Activated naive CD4-positive, alpha-beta T cell treated with anti-CD3 and anti-CD28 coated beads, Interleukin-2, amount 50 U/mL, for 16 hours (primary cell): ENCODE measurements at places on chromosomes 5 and 9.

- DNase-seq: no peak
Measured at GRCh38 chr5:172973931-172974330, 9.6 kb upstream of the ATP6V0E1 start.

DNA sequence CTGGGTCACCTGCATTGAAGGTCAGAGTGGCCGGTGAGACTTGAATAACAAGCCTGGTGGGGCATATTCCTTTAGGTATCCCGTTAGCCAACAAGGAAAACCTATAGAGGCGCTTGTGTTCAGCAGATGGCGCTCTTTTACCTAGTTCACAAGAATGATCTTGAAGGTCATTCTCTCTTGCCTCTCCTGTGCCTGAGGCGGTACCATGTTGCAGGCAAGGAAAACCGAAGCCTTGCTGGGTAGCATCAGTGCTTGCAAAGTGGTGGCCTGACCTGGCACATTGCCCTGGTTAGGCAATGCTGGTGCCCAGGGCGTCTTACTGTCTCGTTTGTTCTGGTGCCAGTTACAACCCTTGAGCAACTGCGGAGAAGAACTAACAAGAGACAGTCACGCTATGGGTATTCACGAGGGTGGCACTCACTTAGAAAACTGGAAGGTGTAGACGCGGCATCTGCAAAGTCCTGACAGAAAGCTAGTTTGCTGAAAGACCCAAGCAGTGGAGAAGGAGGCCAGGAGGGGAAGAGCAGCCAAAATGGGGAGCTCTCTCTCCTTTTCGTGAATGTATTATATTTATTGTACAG lies 56.7 kb downstream of the AOPEP start:
- peak; percentile 19 for DNase-seq

DNA sequence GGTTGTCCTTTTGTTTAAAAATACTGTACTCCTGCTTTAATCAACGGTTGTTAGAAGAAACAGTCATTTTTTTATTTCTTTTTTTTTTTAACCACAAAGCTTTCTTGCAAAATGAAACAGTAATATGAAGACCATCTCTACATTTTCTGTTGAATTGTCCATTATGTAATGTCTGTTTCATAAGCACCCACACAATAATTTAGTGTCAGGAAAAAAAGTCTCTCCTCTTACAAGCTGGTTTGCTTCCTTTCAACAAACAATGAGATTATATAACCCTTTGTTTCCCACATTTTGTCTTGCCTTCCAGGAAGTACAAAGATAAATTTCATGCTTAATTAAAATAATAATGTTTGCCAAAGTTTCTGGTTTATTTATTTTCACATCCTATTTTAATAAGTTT lies 16.7 kb downstream of the CTNNAL1 start:
- DNase-seq: no peak

- no peak for DNase-seq
Measured at GRCh38 chr5:178993236-178993765, 1.8 kb downstream of the GRM6 start.
